Neural crest cell (in vitro differentiated cells): ENCODE measurements at places on chromosomes 1 and 21. TPM values are rescaled to one million over a fixed set of nuclear protein-coding genes. Genes with fewer than 3 reads are reported as not detected.

- no peak for DNase-seq
These were observed 32.4 kb upstream of the PIGC start for GRCh38 chr1:172476218-172476811.

GRCh38 chr1:4010814-4011605, 110.9 kb upstream of the C1orf174 start:
- no peak for DNase-seq

Gene VHLL
- total RNA-seq = 0.77 TPM in 1 of 2 replicates, not detected in the other

- DNase-seq = no peak
These were observed 11.8 kb upstream of the PDIK1L start for GRCh38 chr1:26099780-26100179.

Gene FCRL6
- not detected in 2 replicates for total RNA-seq

Gene FAM76A
- total RNA-seq = 12.4 and 13.8 TPM in 2 replicates

DNA sequence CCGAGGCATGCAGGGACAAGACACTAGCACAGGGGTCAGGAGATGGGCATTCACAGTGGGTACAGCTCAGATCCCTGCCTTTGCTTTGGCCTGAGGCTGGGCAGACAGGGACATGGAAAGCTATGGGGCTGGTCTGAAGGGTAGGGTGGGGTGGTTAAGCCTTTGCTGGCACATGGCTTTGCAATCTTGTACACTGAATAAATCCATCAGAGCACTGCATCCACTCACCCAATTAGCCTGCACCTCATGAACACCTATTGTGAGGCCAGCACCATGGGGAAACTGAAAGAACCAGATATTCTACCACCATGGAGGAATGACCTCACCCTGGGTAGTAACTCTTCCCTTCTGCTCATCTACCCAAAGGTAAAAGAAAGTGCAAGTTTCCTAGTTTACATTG, 199.6 kb upstream of the LMO4 start:
- DNase-seq = no peak

- no peak for DNase-seq
These were observed 378.7 kb downstream of the SEC16B start for GRCh38 chr1:177591155-177591554.

DNA sequence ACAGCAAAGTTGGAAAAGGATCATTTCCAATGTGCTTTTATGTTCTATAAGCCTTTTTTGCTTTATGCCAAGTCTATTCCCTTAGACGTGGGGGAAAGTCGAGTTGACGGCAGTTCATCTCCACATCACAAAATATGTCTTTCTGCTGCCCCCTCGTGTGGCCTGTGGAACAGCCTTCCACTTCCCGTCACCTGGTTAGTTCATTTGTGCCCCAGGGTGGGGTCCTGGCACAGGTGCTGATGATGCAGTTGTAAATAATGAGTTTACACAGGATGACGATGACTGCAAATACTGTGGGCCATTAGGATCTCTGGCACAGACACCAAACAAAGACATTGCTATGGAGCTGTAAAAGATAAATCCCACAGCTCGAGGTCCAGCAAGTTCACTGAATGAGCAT, 10.0 kb upstream of the OTUD3 start:
- no peak for DNase-seq

DNA sequence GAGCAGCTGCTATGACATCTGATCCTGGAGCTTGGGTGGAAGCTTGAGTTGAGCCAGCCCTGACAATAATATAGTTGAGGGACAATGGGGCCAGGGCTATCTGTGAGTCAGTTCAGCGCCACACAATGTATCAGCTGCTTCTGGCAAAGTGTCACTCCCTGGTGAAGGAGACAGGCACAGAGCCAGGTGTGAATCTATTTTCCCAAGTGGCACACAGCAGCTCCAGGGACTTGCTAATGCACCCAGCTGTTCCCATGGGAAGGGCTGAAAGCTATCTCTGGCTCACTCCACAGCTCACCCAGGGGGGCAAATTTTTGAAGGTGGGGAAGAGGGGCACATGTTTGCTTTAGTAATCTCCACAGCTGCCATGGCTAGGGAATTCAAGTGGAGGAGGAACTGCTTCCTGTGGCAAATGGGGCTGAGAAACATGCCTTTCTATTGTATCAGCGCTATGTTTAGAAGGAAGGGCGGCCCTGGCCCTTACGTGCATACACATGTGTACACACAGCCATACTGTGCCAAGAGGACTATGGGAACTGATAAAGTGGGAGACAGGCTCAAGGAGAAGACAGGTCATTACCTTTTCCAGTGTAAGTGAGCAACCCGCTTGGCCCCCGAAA, 2.2 kb downstream of the CYB5R1 start:
- DNase-seq = no peak

Gene FYB2
- not detected in 2 replicates for total RNA-seq

Gene URB1
- 22.2 and 23.1 TPM in 2 replicates for total RNA-seq

DNA sequence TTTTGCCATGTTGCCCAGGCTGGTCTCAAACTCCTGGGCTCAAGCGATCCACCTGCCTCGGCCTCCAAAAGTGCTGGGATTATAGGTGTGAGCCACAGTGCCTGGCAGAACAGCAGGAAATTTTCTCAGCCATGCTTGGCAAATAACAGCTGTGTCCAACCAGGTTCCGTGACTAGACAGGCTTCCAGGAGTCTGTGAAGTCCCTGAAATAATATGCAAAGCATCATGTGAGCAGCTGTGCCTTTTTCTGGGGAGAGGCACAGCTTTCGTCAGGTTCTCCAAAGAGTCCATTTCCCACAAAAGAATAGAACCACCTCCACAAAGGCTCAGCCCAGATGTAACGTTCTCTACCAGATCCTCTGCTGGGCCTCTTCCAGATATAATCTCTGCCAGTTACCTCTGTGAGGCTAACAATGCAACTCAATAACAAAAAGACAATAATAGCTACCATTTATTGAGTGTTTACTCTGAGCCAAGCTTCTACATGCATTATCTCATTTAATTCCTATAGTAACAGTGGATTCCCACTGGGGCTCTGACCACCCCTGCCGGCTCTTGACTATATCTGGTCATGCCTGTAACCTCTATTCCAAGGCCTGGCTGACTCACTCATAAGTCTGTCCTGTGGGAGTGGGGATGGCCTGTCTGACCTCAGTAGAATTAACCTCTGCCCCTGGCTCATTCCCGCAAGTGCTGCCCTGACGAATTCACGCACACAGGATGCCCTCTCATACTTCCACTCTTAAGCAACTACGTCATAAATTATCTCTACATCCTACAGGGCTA, 4.0 kb upstream of the NKAIN1 start:
- no peak for DNase-seq

GRCh38 chr1:44347280-44347679, 7.8 kb downstream of the ERI3 start:
- no peak for DNase-seq
